ENCODE measurements at places on chromosomes 5 and 9.

GRCh38 chr5:33769968-33770367, 121.8 kb downstream of the ADAMTS12 start:
- DNase-seq: no peak

GRCh38 chr9:4277531-4277991, 22.3 kb downstream of the GLIS3 start:
- DNase-seq: no peak

DNA sequence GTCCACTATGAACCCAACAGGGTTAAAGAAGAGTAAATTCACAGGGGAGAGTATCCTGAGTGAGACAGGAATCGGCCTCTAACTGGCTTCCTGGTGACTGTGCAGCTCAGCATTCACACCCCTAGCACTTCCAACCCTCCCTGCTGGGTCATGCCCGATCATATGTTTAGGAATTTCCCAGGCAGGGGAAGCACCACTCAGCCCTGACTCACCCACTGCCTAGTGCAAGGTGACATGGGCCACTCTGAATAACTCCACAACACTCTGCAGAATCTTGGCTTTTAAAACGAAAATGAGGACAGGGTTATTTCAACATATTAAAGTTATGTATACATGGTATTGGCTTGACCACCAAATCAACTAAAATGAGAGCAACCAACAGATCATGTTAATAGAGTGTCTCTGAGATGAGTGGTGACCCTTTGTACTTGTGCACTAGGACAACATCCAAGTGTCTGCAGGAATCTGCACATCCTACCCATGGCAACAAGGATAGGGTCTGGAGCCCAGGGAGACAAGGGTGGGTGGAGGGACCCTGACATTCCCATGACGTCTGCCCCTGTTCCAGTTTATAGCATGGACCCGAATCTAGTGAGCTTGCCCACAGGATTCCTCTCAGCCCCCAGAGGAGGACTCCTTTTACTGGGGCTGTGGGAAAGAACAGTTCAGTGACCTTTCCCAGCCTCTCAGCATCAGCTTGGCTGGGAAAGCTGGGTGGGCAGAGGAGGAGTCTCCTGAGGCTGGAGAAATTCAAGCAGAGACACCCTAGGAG, 485.8 kb downstream of the SEMA5A start:
- peak; percentile 55 for DNase-seq

GRCh38 chr5:90554358-90555006, 4.1 kb upstream of the ADGRV1 start:
- DNase-seq: no peak

DNA sequence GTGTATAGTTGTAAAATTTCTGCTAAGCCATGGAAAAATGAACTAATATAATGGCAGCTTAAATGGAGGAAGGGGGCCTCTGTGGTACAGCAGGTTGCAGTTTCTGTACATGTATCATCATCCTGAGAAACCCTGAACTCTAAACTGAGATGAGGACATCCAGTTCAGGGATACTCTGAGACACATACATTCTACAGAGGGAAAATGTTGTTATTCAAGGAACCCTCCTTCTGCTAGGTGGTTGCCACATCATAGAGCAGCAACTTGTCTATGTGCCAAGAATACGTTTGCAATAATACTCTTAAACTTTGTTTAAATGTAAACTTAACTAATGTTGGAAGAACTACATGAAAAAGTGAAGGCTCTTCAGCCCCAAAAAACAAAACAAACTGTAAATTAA, 1310.8 kb upstream of the WWC1 start:
- DNase-seq: no peak

DNA sequence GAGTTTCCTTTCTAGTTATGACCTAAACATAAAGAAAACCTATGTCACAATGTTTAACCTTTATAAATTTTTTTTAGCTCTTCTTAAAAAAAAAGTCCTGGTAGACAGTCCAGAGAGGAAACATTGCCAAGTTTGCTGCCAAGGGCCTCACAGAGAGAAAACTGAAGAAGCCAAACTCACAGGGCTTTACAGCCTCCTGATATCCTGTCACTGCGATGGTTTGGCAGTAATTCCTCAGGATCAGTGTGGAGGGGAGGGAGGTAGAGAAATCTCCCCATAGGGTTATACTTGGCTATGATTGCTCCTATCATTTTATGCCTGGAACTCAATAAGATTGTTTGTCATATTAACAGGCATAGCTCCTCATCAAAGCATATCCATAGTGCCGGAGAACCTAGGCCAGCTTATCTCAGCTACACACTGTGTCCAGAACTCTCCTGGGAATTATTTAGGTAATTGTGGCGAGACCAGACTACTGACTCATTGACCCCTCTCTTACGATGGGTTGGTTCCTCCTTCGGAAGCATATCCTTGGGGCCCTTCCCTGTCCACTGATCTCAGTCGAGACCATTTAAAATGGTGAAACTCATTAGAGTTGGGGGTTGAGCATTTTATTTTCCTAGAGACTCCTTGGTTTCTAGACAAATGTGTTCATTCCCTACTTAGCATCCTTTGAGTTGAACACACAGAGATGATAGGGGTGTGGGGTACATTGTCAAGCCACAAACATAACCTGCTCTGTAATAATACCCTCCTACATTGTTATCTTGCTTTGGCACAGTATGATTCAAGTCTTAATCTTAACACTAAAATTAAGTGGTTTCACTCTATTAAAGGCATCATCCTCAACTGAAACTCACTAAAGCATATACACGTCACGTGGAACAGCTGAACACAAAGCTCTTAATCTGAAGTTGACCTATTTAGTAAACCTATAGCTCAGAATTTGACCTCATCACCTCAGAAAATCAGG, 53.4 kb upstream of the TMC1 start:
- peak; percentile 25 for DNase-seq

DNA sequence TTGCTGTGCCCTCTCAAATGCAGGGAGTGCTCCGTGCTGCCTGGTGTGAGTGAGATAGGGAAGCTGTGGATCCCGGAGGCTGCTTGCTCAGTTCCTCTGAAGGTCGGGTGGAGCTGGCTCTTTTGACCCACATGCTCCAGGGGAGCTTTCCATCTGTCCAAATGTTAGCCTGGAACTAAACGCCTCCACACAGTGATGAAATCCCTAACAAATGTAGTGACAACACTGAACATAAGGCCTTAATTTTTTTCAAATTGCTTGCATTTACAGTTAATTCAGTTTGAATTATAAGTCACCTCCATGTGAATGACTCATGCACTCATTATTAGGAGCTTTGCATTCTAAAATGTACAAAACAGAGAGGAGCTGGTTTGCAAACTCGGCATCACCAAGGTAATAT, 27.0 kb downstream of the PRDM6 start:
- DNase-seq: no peak

DNA sequence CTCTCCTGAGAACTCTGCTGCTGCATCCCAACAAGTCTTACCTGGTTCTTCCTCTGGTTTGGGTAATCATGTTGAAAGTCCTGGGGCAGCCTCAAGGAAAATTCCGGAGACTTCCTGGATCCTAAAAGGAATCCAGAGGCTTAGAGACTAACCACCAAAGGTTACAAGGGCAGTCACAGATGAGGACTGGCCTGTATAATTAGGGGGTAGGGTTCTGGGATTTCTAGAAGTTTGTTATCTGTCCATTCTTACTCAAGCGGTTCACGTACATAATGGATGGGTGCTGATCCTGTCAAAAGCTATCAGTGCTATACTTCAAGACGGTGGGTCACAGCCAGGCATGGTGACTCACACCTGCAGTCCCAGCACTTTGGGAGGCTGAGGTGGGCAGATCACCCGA, 51.4 kb upstream of the EPB41L4B start:
- DNase-seq: no peak

GRCh38 chr5:72711351-72711750, 105.1 kb upstream of the TNPO1 start:
- no peak for DNase-seq

DNA sequence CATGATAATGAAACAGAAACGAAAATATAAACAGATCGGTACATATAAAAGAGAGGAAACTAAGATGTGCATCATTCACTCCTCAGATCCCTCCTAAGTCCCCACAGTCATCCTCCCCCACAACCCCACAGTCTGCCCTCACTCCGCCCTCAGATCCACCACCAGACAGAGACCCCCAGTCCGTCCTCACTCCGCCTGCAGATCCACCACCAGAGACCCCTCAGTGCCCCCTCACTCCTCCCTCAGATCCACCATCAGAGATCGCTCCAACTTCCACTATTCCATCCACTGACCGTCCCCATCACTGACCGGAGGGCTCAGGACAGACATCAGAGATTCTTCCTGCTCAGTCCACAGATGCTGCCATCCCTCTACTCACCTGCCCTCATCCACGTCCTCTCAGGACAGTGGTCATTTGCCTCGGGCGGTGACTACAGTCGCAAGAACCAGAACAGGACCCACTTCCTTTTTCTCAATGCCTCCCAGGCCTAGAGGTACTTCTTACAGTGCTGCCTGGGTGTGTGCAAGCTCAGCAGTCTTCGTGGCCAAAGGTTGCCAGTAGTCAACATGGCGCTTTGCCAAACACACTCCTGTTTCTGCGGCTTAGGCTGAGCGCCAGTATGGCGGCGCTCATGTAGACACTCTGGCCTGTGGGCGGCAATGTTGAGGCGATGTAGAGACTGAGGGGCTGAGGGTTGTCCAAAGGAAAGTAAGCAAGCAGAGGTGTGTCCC, 8.3 kb upstream of the SPATA31C1 start:
- no peak for DNase-seq

GRCh38 chr9:90872835-90873294, 71.2 kb downstream of the SYK start:
- DNase-seq: no peak

DNA sequence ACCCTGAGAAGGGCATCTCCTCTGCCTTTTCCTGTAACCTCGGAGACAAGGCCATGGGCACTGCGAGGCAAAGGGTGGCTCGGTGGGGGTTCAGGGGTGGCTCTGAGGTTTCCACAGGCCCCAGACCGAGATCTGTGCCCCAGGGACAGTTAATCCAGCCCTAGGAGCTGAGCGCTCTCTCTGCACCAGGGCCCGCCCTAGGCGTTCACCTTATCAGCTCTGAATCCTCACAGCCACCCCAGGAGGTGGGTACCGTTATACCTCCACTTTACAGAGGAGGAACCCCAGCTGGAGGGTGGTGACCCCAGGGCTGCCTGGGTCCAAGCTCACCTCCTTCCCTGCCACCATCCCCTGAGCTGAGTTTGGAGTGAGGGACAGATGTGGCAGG, 2.3 kb upstream of the ENG start:
- DNase-seq: no peak

- DNase-seq: no peak
These were observed 80.4 kb downstream of the HMCN2 start for GRCh38 chr9:130345897-130346385.

DNA sequence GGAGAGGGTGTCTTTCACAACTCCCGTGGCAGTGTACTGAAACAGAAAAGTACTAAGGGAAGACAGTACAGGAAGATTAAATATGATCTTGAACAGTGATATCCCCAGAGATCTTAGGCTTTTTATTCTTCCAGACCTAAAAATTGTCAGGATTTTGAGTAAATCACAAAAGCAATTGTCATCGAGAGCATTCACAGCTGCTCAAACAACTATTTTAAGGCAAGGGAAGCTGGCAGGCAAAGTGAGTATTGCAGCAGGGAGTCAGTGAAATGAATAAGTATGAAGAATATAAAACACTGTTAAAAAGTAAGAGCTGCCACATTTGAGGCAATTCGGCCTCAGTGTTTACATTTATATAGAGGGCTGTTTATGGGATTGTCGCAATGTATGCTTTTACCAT, 479.0 kb downstream of the CAAP1 start:
- DNase-seq: no peak

DNA sequence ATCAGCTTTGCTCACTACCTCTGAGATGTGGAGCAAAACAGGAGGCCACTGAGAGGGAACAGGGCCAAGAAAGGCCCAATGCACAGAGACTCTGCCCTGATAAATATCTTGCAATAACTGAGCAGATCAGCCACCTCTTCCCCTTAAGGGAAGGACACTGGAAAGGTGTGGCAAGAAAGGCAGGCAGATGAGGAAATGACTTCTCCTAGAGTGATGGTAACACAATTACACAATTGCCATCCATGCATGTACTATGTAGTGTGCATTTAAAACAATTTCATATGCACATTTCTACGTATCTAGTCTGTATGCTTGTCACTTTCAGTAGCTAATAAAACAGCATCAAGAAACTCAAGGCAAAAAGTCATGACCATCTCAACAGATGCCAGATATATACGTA, 322.5 kb downstream of the DRD1 start:
- no peak for DNase-seq

DNA sequence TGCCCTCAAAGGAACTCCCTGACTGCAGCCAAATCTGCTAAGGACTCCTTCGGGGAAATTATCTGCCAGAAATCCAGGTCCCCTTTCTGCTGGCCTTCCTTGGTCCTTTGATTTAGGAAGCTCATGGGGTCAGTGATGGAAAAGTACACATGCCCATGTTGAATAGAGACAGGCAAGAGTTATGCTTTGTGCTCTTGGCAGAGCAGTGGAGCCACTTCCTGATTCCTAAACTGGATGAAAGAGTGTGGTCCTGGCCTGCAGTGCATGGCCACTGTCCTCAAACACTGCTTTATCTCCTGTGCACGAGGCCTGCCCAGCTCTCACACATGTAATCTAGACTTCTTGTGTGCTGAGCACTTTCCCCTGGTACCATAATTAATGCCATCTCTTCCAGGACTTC, 2.0 kb upstream of the EBF1 start:
- DNase-seq: no peak

- no peak for DNase-seq
These were observed 221.2 kb downstream of the MEF2C start for GRCh38 chr5:88661806-88662207.

DNA sequence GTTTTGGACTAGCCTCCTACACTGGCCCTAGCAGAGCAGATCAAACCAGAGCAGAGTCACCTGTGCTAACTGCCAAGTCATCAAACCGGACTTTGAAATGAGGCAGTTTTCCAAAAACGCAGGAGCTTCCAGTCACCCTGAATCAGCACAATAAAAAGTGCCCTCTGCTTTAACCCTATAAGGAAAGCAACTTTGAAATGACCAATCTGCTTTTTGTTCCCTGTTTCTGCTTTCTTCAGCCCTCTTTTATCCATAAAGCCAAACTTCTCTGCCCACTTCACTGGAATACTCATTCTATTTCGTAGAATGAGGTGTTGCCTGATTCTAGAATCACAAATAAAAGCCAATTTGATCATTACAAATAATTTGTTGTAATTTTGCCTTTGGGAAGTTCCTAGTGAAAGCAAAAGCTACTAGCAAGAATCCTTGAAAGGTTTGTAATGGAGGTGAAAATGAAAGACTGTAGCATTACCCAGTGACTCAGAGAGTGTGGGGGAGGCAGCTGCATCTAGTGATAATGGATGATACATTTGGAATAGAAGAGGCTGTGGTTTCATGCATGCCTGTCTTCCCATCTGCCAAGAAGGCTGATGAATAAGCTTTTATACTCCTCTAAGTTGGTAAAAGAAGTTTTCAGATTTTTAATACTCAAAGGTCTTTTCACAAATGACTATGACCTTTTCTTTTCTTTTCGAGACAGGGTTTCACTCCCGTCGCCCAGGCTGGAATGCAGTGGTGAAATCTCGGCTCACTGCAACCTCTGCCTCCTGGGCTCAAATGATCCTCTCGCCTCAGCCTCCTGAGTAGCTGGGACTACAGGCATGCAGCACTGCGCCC, 14.9 kb downstream of the SPAAR start:
- DNase-seq: peak; percentile 55

Data from T1000 (cell line).